Glutamatergic neuron (in vitro differentiated cells): ENCODE measurements at places on chromosomes 1 and 21.
A peak's percentile ranks its signal among the peaks of the same experiment; 100 is the strongest.

DNA sequence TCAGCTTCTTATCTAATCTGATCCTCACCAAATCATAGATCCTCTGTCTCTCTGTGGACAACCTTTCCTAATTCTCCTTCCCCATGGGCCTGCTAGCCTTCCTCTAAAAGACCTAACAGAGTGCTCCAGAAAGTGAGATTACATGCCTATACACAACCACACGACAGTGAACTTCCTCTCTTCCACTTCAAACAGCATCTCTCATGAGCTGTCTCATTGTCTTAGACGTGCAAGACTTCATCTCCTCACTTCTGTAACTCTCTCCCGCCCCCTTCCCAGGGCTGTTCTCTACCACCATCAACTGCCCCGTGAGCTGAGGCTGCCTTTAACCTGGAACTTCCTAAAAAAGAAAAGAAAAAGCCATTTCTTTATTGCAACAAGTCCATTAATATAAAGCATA, 14.1 kb upstream of the A3GALT2 start:
- DNase-seq, result no peak

GRCh38 chr1:165793951-165794350, 25.3 kb upstream of the TMCO1 start:
- DNase-seq, result no peak

DNA sequence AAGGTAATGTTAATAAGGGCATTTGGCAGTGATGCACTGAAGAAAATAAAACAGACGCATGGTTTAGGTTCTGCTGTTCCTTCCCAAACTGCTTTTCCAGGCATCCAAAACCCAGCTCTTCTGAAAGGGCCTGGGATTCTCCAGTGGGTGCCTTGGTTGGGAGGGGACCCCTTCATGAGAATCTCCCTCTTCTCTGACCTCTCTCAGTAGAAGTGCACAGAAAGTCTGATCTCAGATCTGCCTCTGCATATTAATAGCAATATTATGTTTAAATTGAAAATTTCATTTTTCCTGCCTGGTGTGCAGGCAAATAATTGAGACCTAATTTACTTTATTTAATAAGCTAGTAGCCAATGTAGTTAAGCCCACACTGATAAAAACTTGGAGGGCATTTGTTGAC, 260.6 kb downstream of the CAMTA1 start:
- DNase-seq, result no peak

GRCh38 chr21:38853421-38853919, 47.7 kb downstream of the ETS2 start:
- DNase-seq, result no peak

DNA sequence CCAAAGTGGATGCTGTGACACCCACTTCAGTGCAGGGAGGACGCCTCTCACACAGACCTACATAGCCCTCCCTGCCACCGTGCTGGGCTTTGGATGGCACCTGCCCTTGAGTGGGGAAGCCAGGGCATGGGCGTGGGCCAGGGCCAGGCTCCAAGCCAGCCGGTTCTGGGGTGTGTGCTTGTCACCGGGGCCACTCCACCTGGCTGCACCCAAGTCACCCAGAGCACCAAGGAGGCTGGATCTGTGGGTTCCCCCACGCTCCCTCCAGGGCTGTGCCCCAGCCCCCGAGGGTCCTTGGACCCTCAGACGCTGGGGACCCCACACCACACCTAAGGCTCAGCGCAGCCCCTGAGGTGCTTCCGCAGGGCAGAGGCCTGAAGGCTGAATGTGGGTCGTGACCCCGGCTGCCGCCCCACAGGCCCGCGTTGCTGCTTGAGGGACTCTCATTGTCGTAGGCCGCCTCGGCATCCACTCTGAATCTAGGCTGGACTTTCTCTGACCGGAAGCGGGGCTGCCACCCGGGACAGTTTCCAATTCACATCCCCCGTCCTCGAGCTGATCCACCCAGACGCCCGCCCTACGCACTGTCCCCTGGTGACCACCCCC, 1.5 kb downstream of the MXRA8 start:
- DNase-seq, result peak; percentile 30

DNA sequence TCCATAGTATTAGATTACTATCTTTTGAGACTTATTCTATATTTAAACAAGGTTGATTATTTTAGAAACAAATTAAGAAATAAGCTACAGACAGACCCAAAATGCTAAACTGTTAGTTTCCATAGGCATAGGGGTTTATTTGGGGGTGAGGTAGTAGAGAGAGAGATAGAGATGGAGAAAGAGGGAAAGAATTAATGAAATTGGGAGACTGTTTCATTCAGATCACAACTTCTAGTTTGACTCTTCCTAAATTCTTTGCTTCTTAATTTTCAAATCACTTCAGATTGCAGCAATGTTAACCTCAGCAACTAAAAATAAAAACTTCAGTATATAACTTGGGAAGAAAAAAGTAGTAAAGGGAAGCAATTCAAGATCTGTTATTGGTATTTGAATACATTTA, 3.4 kb downstream of the JUN start:
- DNase-seq, result no peak

GRCh38 chr1:196152975-196153374, 455.3 kb downstream of the KCNT2 start:
- DNase-seq, result no peak

GRCh38 chr1:236524142-236524894, 536 bp downstream of the LGALS8 start:
- DNase-seq, result peak; percentile 81

GRCh38 chr1:119724611-119725218, 13.0 kb downstream of the PHGDH start:
- no peak for DNase-seq

- DNase-seq, result no peak
These were observed 285.6 kb downstream of the ASTN1 start for GRCh38 chr1:176878750-176879536.

DNA sequence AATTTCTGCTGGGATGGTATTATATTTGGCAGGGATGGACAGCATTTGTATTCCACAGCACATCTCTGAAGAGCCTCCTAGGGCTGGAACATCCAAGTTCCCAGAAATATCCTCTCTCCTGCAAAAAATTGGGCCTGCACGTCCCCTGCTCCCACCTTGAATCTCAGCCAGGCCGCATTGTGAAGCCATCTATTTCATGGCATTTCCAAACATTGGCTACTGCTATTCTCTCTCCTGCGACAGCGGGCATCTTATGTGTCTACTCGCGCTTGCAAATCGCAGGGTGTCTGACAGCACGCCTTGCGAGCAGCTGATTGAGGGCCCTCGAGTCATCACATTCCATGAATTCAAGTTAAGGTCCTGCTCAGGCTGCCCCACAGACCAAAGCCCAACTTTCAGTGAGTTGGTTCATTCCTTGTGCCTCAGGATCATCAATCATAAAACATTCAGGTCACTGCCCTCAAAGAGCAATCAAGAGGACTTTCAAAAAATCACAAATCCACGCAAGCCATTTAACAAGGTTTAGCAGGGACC, 15.8 kb downstream of the RGS8 start:
- no peak for DNase-seq

DNA sequence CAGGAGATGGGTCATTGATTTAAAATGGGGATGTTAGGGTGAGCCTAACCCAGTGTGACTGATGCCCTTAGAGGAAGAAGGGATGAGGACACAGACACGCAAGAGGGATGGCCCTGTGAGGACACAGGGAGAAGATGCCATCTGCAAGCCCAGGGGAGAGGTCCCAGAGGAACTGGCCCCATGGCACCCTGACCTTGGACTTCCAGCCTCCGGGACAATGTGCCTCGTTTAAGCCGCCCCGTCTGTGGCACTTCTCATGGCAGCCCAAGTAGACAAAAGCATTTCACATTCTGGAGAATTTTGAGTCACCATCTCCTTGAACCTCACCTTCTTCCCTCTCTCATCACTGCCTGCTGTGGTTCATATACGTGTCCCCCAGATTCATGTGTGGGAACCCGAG, 20.1 kb upstream of the PCBP3 start:
- DNase-seq, result no peak

DNA sequence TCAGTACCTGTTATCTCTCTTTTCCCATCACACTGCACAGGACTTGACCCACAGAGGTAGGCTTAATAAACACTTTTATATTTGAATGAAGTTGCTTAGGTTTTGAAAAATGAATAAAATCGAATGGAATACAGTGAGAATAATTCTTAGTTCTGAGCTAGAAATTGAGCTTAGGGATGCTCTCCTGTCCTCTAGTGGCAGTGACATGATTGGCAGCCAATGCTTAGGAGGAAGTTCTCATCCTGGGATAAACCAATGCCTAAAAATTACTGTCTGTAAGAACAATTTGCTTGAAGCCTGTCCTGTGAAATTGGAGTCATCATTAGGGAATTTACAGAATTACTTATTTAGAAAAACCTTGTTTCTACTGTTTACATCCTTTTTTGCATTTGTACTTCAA, 21.3 kb upstream of the CYP4X1 start:
- DNase-seq, result no peak

DNA sequence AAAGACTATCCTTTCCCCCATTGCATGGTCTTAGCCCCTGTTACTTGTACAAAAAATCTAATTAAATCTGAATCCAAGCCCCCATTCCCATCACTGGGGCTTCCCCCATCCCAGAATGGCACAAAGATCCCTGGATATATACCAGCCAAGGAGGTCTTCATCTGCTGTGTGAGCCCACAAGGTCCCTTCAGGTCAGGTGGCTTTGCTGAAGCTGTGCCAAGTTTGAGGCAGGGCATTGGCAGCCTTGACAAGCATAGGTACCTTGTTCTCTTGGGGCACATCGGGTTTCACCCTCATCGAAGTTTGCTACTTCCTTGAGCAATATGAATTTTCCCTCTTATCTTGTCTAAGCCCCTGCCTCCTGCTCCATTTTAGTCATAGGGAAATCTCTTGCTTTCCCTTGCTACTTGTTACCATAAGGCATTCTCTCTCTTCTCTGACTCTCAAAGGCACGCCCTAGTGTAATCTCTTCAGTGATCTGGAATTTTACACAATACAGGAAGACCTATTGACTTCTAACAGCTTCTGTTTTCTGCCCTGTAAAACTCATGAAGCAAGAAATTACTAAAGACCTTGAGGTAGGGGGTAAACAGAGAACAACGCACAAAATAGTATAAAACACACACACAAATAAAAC, 71.4 kb upstream of the COG2 start:
- DNase-seq, result no peak

GRCh38 chr1:28208818-28209441, 23.9 kb downstream of the DNAJC8 start:
- peak; percentile 61 for DNase-seq

DNA sequence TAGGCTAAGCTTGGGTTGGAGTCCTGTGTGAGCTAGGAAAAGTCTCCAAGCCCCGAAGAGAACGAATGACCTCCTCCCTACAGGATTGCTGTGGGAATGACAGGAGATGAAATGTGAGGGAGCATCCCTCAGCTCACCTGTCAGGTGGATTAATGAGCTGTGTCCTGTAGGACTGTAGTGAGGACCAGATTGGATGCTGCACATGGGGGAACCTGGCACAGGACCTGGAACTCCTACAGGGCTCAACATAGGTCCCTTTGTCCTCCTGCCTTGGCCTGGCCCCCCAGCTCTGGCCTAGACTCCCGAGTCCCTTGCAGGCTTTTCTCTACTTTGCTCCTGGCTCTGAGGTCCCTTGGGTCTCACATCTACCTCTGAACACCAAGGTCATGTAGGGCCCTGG, 155.7 kb downstream of the PTPRU start:
- no peak for DNase-seq

DNA sequence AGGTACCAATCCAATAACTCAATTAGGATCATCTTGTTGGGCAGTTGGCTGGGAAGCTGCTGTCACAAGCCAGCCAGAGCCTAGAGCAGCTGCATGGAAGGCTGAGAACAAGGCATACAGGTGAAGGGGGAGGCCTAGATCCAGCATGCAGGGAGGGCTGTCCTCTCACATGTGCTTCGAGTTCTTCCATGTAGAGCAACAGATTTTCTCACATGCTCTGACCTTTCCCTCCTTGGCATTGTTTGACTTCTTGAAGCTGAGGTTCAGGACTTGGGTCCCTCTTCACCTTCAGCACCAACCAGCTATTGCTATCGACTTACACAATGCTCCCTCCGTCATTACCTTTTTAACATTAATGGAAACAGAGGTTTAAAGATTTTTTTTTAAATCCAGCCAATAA, 257.7 kb downstream of the ATG4C start:
- DNase-seq, result no peak

DNA sequence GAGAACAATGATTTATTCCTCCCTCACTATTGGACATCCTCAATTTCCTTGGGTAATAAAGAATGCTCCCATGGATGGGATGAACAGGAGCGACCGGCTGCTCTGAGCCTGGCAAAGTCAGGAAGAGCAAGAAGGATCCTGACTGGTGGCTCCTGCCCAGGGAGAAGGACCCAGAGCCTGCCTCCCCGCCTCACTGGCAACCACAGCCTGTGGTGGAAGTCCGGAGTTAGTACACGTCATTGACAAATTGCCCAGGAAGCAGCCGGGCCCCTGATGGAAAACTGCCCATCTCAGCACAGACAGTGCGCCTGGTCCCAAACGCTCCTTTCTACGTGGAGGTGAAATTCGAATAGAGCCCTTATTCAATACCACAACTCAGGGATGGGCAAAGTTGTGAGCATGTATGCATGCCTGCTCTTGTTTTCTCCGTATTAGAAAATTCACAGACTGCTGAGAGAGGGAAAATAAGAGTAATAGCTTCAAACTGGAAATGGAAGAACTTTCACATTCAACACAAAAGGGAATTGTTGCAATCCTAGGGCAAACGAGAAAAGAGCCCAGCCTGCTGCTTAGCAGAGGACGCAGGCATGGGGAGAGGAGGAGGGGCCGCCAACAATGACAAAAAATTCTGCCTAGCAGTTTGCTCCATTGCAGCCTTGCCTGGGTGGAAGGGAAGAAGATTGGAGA, 397.1 kb upstream of the VAMP3 start:
- DNase-seq, result no peak

DNA sequence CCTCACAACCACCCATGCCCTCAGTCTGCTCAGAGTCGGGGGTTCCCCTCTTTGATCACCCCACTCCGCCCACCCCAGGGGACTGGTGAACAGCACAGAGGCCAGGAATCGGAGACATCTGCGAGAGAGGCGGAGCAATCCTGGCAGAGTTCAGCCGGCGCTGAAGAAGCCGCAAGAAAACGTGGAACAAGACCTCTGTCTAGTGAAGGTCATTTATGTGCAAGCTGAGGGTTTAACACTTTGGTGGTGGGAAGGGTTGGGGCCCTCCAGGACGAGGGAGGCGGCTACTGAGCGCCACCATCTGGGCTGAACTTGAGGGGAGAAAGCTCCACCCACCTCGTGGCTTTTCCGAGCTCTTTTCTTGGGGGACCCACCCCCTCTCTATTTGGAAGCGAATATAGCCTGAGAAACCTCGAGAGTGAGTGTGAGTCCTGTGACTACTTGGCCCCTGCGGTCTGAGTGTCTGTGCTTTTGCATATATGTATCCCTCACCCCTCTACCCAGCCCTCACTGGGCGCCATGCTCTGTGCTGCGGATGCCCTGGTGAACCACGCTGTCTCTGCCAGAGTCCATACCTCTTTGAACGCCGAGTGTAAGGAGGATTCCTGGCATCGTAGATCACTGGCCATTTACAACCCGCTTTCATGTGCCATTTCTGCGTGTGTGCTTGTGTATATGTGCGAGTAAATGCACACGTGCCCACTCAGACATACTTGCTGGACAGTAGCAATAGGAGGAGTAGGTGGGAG, 1.2 kb upstream of the EPHA10 start:
- DNase-seq, result peak; percentile 33

GRCh38 chr1:31412205-31412604, 808 bp upstream of the SERINC2 start:
- no peak for DNase-seq

GRCh38 chr1:39321979-39322378, 117.5 kb downstream of the MACF1 start:
- no peak for DNase-seq
